ENCODE measurements at places on chromosomes 11 and 22.

DNA sequence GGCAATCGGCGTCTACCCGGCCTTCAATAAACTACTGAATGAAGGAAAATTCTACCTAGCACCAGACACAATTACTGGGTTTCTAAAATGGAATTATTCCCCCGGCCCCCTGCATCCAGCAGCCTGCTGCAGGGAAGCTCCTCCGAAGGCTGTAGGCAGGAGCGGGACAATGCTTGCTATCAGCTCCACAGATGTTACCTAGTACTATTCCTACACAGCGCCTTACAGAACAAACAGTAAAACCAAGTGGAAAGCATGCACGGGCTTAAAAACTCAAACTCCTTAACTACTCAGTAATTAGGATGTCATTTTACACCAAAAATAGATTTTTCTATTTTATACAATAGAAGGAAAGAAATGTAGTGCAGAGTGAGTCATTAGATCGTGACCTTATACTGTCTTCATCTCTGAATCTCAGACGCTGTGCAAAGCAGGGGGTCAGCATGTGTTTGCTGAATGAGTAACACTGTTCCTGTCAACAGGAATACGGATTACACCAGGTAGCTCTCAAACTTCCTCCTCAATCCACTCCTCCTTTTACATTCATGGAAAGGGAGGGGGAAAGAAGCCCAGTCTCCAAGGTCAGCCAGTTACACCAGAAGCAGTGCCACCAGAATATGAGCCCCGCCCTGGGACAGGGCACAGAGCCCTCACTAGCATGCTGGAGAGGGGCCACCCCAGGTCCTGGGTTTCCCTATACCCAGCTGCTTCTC lies 74.9 kb downstream of the PACSIN2 start:
- DNase-seq, result no peak

GRCh38 chr11:113877670-113878055 lies 2.3 kb upstream of the USP28 start:
- DNase-seq, result no peak

DNA sequence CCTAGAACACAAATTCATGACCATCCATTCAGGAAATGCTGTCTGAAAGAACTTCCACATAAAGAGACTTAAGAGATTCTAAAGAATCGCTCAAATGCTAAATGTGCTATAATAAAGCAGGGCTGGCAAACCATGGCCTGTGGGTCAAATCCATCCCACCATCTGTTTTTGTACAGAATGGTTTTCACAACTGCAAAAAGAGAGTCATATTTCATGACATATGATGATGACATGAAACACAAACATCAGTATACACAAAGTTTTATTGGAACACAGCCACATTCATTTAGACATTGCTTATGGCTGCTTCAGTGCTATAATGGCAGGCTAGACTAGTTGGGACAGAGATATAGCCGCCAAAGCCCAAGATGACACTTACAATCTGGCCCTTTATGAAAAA lies 85.1 kb downstream of the RRAS2 start:
- DNase-seq, result no peak

GRCh38 chr22:29716814-29717545 lies 2.8 kb upstream of the CABP7 start:
- DNase-seq, result no peak

Data from T-helper 17 cell (primary cell).